RPMI8226 (cell line): ENCODE measurements at places on chromosomes 6 and 20.

- no peak for DNase-seq
Measured at GRCh38 chr6:88167352-88167937, 1.3 kb upstream of the CNR1 start.

- DNase-seq = no peak
Measured at GRCh38 chr6:158242071-158242606, 70.1 kb upstream of the TULP4 start.

DNA sequence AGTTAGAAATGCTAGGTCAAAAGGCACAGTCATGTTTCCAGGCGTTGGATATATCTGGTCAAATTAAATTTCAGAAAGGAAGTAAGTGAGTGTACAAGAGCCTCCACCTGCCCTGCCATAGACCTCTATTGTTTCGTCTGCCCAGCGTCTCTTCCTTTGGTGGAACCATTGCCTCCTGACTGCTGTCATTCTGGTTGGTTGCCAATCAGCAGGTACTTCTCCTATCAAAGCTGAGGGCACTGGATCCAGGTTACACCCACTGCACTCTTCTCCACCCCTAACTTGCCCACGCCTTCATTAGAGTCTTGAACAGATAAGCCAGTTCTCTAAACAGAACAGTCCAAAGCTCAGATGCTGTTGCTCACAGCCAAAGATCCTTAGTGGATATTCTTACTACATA is 2.6 kb upstream of the WFDC5 start:
- DNase-seq = peak; percentile 22

GRCh38 chr6:31350196-31351032 is 6.6 kb downstream of the HLA-B start:
- no peak for DNase-seq

DNA sequence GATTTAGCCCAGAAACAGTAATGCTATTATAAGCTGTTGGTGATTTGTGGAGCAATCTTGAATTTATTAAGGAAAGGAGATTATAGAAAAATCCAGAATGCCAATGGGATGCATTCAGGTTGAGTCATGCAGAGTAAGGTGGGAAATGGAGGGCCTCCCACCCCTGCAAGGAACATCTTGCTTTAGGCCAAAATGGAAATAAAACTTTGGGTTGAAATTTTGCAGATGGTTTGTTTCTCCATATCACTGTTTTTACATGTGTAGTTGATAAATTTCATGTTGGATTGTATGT is 152.4 kb downstream of the BCAS1 start:
- no peak for DNase-seq

- no peak for DNase-seq
Measured at GRCh38 chr20:16488616-16489015, 84.6 kb downstream of the KIF16B start.

GRCh38 chr6:163180874-163181541 is 233.5 kb upstream of the QKI start:
- peak; percentile 57 for DNase-seq

- DNase-seq = no peak
Measured at GRCh38 chr20:11766961-11767360, 150.7 kb upstream of the BTBD3 start.

GRCh38 chr6:136113736-136114173 is 136.4 kb downstream of the MTFR2 start:
- DNase-seq = no peak

DNA sequence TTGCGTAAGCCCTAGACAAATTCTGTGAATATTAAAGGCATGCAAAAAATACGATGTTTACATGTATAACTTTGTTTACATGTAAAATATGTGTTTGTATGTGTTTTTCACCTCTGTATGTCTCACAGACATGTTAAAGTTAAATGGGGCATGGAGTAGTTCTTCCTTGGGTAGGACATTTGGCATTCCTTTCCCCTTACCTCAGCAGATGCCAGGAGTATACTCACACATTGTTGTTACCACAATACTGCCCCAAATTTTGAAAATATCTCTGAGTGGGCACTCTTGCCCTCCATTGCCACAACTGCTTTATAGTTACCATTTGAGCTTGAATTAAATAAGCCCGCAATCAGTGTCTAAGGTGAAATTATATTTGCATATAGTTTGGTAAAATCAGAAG is 147.5 kb downstream of the MYO6 start:
- no peak for DNase-seq

DNA sequence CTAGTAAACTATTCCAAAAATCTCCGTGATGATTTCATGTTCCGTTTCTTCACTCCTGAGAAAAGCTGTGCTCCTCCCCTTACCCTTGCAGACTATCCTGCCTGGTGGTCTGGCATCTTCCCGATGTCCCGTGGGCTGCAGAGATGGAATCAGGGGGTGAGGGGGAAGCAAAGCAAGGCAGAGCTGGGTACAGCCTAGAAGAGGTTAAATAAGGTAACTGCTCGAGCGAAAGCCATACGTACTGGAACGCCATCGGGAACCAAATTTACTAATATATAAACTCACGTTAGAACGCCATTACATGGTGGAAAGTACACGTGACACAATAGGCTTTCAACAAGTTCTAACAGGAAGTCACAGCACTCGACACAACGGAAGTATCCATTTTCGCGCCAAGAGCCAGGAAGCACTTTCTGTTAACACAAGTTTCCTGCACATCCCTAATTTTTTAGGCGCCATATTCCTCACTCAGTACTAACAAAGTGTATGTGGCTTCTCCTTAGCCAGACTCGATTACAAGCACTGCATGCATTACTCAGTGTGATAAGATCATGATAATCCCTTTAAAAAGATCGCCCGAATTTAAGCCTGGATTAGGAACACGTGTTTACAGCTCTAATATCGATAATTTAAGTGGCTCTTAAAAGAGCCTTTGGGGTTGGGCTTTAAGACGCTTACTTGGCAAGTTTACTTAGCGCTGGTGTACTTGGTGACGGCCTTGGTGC is 101.6 kb upstream of the PRSS16 start:
- peak; percentile 94 for DNase-seq

DNA sequence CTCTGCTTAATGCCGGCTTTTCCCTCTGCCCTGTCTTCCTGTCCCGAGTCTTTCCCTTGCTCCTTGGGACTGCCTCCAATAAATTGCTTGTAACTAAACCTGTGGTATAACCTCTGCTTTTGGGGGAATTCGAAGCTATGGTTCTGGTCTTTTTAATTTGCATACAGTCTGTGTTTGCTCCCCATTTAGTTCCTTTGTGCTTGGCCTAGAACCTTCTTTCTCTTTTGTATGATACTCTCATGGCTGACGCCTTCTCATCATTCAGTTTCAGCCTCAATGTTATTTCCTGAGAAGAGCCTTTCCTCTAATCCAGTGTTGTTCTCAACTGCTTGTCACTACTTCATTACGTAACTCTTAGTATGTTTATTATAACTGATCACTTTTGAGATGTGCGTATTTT is 248.0 kb downstream of the PHF3 start:
- DNase-seq = no peak

DNA sequence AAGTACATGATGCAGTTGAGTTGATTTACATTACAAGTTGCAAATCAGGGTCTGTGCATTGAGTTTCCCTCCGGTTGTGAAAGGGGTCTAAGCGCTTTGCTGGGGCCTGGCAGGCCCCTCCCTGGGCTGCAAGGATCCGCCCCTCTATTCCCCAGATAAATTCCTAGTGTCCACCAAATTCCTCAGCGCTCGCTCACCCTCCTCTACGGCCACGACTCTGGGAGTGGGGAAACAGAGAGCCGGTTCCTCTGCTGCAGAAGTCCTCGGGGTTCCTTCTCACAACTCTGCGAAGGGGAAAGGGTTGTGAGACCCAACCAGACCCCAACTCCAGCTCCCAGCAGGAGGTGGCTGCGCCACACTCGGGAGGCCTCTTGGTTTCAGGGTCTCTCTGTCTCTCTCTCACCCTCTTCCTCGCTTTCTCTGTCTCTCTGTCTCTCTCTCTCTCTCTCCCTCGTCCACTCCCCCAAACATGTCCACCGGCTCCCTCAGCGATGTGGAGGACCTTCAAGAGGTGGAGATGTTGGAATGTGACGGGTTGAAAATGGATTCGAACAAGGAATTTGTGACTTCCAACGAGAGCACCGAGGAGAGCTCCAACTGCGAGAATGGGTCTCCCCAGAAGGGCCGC is at the start of gene TCF21:
Gene TCF21 (plus strand): TSS at position 185 of the 628 bp plus-strand sequence. CDS start 285 bp downstream, at position 470.
- DNase-seq = no peak

- no peak for DNase-seq
Measured at GRCh38 chr6:139133262-139134063, 1.4 kb upstream of the HECA start.

DNA sequence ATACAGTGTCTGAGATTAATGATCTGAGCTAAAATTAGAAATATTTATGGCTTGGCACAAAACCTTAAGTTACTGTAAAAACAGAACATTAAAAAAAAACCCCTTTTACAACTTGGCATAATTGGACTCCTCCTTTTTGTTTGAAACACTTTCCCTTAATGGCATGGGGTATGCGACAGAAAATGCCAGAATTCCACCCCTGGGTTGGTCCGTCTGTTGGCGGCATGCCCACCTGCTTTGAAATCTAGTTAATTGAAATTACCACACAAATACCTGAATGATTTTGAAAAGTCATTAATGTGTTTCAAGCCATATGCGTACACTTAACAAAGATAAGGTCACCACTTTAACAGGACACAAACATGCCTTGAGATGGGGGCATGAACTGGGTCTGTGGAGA is 175.1 kb upstream of the FOXQ1 start:
- DNase-seq = no peak

DNA sequence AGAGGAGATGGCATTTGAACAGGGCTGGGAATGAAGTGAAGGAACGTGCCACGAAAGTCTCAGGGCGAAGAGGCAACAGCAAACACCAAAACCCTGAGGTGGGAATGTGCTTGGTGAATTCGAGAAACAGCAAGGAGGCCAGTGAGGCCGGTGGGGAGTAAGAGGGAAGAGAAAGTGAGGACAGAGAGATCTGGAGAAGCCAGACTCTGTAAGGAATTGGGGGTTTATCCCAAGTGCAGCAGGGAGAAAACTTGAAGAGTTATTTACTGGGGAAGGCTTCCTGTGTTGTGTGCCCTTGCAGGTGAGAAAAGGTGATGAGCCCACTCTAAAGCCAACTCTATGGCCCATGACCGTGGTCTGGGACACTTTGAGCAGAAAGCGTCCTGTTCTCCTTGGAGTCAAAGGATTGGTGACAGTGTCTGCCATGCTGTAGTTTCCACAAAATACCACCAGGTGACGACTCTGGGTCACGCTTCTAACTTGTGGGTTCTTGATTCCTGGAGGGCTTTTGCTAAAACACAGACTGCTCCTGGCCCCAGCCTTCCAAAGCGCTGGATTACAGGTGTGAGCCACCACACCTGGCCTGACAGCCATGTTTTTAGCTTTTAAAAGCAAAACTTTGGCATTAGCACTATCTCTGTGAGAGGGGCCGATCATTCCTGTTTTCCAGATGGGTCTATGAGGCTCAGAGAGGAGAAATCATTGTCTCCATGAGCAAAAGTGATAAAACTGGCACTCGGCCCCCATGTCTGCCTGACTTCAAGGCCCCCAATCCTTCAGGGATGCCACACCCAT is 18.0 kb upstream of the CSNK2A1 start:
- DNase-seq = peak; percentile 77

DNA sequence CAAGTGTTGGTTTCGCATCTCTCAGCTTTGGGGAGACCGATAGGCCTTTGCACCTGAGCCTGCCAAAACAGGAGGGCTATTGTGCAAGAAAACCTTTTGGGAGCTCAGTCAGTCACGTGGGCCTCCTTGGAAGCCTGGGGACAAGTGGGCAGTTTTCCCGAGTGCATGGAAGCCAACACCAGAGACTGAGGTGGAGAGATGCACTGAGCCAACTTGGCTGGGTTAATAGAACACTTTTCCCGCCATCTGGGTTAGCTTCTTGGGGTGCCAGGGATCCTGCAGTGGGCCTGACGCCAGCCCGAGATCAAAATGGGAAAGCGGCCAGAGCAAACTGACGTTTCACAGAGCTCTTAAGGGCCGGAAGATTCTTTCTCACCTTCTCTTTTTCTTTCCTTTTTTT is 2.8 kb upstream of the OOEP start:
- no peak for DNase-seq

- peak; percentile 17 for DNase-seq
Measured at GRCh38 chr6:501891-502601, 110.5 kb downstream of the IRF4 start.

DNA sequence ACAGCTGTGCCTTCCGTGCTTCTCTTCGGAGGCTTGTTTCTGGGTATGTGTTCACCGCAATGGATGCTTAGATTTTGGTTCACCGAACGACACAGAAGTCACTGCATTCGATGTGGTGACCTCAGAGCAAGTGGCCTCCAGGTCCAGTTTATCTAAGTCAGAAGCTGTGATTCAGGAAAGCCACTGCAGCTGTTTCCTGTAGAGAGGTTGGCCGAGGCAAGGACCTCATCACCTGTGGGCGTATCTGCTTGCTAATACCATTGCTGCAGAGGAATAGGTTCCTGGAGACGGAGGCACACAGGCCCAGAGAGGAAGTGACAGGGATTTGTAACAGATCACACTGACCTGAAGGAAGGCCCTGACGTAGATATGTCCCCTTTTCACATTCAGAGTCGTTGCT is 82.7 kb downstream of the FARS2 start:
- no peak for DNase-seq

DNA sequence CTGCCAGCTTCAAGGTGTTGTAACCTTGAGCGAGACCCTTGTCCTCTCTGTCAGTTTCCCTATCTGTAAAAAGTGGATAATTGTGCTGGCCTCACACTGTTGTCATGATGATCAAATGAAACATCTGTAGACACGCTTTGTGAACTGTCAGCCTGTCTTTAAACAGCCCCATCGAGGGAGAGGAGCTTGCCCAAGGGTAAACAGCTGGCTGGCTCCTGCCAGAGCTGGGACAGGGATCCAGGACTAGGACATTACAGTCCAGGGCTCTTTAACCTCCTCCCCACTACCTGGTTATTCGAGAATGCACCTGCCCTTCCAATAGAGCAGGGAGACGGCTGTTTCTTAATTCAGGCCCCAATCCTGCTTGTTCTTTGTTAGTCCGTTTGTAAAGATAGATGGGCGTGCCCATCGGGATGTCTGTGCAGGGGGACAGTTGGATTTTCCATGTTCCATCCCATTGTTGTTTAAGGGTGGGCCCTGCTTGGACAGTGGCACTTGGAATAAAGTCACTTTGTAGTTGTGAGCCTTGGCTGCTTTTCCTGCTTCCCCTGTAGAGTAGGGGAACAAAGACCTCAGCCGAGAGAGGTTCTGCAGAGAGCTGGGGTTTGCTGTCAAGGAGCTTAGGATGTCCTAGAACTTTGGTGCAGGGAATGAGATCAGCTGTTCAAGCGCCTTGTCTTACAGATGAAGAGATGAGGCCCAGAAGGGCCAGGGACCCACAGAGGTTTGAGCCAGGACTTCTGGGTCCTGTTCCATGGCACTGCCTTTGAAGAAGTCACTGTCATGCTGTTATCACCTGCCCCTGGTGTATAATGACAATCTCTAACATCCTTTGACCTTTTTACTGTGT is 77.9 kb upstream of the MYL9 start:
- no peak for DNase-seq
